Endothelial cell (in vitro differentiated cells): ENCODE measurements at places on chromosomes 3 and 15. TPM values are rescaled to one million over a fixed set of nuclear protein-coding genes. Genes with fewer than 3 reads are reported as not detected.

DNA sequence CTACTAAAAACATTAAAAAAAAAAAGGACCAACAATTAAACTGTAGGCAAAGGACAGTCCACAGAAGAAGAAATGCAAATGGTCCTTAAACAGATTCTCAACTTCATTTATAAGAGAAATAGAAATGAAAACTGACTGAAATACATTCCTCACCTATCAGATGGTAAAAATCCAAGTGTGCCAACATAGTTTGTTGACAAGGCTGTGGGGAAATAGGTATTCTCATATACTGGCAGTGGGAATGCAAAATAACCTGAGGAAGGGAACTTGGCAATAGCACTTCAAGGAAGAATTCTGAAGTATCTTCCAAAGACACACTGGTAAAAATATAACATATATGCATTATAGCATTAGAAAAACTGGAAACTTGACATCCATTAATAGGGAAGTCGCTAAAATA lies 53.8 kb downstream of the SLC24A1 start:
- DNase-seq = no peak

DNA sequence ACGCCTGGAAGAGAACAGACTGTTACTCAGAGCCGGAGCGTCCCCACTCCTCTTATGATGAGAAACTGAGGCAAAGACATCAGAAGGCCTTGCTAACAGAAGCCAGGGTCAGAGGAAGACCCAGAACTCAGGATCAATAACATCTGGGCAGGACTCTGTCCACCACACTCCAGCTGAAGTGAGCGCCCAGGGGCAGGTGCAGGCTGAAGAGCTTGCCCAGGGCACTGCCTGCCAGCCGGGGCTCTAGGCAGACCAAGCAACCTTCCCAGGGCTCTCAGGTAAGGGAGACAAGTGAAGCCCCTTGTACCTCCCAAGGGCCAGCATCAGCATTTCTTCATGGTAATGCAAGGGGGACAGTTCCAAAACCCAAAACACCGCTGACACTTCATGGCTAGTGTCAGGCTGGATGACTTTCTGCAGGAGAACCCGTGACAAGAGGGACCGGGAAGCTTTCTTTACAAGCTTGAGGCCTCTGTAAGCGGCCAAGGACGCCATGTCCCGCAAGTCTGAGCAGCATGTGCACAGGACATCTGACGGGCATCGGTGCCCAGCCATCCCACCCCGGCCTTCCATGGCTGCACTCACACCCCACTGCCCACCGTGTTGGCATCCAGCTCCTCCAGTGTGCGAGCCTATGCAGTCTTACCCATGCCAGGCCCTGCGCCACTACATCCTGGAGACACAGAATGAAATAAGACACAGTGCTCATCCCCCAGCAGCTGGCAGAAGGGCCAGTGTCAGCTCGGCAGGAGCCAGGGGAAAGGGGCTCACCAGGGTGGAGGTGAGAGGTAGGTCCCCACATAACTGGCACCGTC lies 14.1 kb downstream of the XXYLT1 start:
- DNase-seq = no peak

- no peak for DNase-seq
Measured at GRCh38 chr15:75884041-75884440, 19.6 kb upstream of the FBXO22 start.

DNA sequence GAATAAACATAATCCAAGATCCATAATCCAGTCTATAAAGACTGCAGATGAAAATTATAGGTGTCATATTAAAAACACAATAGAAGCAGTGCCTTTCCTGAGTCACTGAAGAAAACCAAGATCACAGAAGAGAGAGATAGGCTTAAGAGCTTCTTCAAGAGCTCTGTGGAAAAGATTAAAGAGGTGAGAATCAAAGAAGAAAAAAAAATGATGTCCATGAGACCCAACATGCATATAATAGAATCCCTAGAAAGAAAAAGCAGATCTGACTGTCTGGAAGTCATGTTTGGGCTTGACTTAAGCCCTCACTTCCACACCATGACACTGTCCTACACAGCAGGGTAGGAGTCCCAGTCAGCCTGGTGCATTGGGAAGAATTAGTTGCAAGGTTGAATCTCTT lies 205.6 kb upstream of the PROK2 start:
- DNase-seq = no peak

- DNase-seq = no peak
Measured at GRCh38 chr3:4506559-4507023, 13.4 kb downstream of the ITPR1 start.

TM6SF1 gene
- total RNA-seq = 6.0 TPM

SLC28A1 gene
- not detected for total RNA-seq

GRCh38 chr3:114450008-114450596 lies 156.3 kb downstream of the TIGIT start:
- DNase-seq = no peak

DNA sequence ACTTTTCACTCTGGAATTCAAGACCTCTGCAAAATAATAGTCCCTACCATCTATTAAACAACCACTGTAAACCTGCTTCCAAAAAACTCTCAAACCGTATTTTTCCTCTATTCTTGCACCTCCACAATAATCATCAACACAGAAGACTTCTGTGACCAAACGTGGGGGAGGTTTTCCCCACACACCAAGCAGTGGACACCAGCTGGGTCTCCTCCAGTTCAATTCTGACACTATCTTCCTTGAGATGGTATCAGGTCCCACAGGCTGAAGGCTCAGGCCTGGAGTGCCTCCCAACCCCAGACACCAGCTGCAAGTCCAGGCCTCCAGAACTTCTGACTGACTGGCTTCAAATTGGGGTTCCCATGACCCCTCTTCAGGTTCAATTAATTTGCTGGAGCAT lies 89.6 kb upstream of the RAP2B start:
- no peak for DNase-seq

DNA sequence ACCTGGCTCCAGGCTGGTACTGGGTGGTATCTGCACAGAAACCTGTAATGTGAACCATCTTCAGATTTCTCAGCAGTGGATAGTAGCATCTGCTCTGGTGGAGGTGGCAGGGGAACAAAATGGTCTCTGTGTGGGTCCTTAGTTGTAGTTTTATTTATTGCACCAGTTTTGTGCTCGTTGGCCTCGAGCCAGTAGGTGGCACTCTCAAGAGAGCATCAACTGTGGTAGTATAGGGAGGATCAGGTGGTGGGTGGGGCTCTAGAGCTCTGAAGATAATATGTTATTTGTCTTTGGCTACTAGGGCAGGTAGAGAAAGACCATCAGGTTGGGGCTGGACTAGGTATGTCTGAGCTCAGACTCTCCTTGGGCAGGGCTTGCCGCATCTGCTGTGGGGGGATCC lies 254.0 kb upstream of the GPR149 start:
- DNase-seq = no peak
